ENCODE measurements at places on chromosomes 16 and 17. TPM values are rescaled to one million over a fixed set of nuclear protein-coding genes. Genes with fewer than 3 reads are reported as not detected.

KRTAP3-2 gene
- total RNA-seq, result not detected

PRPSAP1 gene
- 74.3 TPM for total RNA-seq

CD300LF gene
- 0.27 TPM for total RNA-seq

JPH3 gene
- total RNA-seq, result 0.27 TPM

C16orf89 gene
- not detected for total RNA-seq

MT1F gene
- total RNA-seq, result not detected

CHST5 gene
- total RNA-seq, result not detected

- no peak for DNase-seq
- peaks cover 14% of the 10 kb centered on the region for H3K4me1 ChIP-seq
Observed at GRCh38 chr17:38796451-38797157, 2.8 kb downstream of the PIP4K2B start.

- peak overlapping the region; percentile 37 for H3K27ac ChIP-seq
- no peak overlapping the region for H3K4me3 ChIP-seq
- H3K4me1 ChIP-seq, result peaks cover 6% of the 10 kb centered on the region
- H3K27me3 ChIP-seq, result no peaks in the 10 kb centered on the region
Observed at GRCh38 chr16:82197540-82198240, 27.7 kb upstream of the MPHOSPH6 start.

DNA sequence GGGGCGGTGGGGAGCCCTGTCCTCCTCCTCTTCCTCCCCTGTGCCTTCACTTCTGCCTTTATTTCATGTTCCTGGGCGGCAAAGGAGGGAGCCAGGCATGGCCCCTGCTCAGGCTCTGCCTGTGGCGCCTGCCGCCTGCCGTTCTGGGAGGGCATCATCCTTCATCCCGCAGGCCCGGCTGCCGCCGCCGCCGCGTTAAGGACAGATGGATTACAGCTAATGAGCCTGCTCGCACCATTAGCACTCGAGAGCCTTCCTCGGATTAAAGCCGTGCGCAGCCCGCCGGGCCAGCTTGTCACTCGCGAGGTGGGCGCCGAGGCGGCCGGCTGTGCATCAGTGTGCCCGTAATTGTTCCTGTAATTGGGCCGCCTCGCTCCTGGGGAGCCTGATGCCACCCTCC, 127.7 kb upstream of the GSE1 start:
- H3K4me1 ChIP-seq, result no peaks in the 10 kb centered on the region
- no peak for DNase-seq
- H3K4me3 ChIP-seq, result no peak overlapping the region

DNA sequence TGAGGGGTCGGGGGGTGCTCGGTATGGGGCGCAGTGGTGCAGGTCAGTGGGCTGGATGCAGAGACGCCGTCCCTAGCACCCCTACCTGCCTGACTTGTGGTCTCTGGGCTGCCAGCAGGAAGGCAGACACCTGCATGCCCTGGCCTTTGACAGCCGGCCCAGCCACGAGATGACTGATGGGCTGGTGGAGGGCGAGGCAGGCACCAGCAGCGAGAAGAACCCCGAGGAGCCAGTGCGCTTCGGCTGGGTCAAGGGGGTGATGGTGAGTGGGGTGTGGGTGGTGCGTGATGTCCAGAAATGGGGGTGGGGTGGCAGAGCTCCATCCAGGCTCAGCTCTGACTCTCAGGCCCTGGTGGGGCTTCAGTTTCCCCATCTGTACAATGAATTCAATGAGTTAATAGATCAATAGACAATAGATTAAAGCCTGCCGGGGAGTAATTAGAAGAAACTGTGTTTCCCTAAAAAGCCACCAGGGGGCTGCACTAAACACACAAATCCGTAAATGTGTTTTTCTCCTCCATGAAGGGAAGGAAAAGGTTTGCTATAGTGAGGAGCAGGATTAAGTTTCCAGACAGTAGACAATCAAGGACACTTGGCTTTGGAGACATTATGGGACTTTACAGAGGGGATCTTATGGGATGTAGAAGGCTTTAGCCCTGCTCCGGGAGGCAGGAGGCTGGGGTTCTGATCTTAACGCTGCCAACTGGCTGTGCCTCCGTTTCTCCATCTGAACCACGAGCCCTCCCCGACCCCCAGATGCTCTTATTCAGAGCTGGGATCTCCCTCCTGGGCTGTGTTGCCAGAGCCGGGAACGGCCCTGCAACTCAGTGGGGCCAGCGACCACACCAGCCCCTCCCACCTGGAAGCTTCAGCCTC, 2.2 kb downstream of the SLC12A3 start:
- H3K27me3 ChIP-seq, result no peaks in the 10 kb centered on the region
- no peak overlapping the region for H3K4me3 ChIP-seq
- DNase-seq, result no peak
- no peaks in the 10 kb centered on the region for H3K4me1 ChIP-seq

DNA sequence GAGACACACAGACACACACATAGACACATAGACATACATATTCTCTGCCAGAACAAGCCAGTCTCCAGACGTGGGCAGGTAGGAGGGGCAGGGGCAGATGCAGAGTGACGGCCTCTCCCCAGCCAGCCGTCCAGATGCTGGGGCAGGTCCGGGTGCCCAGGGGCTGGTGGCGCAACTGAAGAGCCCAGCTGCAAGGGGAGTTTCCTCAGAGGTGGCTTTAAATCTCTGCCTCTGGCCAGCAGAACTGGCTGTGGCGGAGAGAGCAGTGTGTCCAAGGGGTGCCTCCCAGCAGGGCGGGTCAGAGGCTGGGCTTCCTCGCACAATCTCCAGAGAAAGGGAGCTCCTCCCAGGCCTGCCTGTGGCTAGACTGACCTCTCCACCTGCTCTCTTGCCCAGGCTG, 9.4 kb upstream of the GCGR start:
- no peaks in the 10 kb centered on the region for H3K4me1 ChIP-seq
- no peak for DNase-seq
- H3K27me3 ChIP-seq, result no peaks in the 10 kb centered on the region
- no peaks in the 10 kb centered on the region for H3K36me3 ChIP-seq
- no peak overlapping the region for H3K27ac ChIP-seq

DNA sequence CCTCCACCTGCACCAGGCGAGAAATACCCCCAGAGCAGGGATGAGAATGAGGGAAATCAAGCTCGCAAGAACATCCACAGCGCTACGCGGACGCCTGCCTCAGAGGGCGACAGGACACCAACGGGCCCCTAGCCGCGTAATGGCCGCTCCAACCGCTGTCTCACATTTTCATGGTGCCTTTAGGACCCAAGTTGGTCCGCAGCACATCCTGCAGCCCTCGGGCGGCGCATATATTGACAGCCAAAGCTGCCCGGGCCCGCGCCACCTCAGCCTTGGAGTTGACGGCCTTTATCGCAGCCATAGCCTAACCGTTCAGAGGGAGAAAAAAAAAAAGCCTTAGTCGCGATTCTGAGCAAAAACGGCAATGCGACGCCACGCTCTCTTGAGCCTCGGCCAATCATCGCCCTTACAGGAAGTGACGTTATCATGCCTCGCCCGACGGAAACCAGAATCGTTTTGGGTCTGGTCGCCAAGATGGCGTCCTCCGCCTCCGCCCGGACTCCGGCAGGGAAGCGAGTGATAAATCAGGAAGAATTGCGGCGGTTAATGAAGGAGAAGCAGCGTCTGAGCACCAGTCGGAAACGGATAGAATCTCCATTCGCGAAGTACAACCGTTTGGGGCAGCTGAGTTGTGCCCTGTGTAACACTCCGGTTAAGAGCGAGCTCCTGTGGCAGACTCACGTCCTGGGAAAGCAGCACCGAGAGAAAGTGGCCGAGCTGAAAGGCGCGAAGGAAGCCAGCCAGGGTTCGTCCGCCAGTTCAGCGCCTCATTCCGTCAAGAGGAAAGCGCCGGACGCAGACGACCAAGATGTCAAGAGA, at the start of the genes CCT6B and ZNF830:
CCT6B (minus strand) TSS at position 368 of the 819 bp plus-strand sequence; CDS start at position 301, 67 bp downstream.
ZNF830 (plus strand) TSS at position 448 of the 819 bp plus-strand sequence; CDS start at position 475, 27 bp downstream.
- DNase-seq, result peak; percentile 92
- no peaks in the 10 kb centered on the region for H3K36me3 ChIP-seq
- H3K27me3 ChIP-seq, result no peaks in the 10 kb centered on the region
- peak within 1 kb of the TSS; percentile 96 for H3K27ac ChIP-seq
- peak within 1 kb of the TSS; percentile 92 for H3K4me3 ChIP-seq

DNA sequence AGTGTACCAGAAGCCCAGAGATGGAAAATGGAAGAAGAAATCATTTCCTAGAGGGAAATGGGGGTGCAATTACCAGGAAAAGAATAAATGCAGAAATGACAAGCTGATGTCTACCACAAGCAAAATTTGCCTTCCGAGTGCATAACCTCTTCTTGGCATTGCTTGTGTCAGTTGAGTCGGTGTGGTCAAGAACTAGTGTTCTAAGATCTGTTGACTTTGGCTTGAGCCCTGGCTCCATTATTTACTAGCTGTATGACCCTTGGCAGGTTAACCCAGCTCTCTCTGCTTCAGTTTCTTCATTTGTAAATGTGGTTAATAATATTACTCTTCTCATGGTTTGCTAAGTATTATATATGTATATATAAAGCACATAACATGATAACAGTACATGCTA, 273.0 kb upstream of the IRX5 start:
- H3K4me3 ChIP-seq, result no peak overlapping the region
- DNase-seq, result no peak
- no peak overlapping the region for H3K27ac ChIP-seq

GRCh38 chr17:77688369-77688768, 270.1 kb upstream of the TNRC6C start:
- no peaks in the 10 kb centered on the region for H3K4me1 ChIP-seq
- no peak overlapping the region for H3K4me3 ChIP-seq
- H3K27me3 ChIP-seq, result no peaks in the 10 kb centered on the region
- H3K27ac ChIP-seq, result no peak overlapping the region
- no peaks in the 10 kb centered on the region for H3K36me3 ChIP-seq

GRCh38 chr17:72151565-72152386, 31.0 kb downstream of the SOX9 start:
- H3K27me3 ChIP-seq, result no peaks in the 10 kb centered on the region
- no peaks in the 10 kb centered on the region for H3K4me1 ChIP-seq
- H3K27ac ChIP-seq, result no peak overlapping the region
- no peaks in the 10 kb centered on the region for H3K36me3 ChIP-seq
- no peak for DNase-seq

DNA sequence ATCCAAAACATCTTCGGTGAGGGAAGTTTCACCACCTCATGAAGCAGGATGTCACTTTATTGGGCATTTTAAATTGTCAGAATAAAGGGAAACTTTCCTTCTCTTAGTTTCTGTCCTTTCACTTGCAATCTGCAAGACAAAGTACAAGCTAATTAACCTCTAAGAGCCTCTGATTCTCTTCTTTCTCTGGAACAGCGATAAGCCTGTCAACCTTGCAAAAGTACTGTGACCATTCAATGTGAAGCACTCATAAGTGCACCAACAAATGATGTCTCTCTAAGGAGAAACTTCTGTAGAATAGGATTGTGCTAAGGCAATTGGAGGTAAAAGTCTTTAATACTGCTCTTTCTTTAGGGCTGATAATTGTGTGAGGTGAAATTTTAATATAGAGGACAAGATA, 1622.3 kb downstream of the CDH8 start:
- no peaks in the 10 kb centered on the region for H3K27me3 ChIP-seq
- no peaks in the 10 kb centered on the region for H3K36me3 ChIP-seq
- no peak for DNase-seq

- H3K27ac ChIP-seq, result peak overlapping the region; percentile 41
- H3K27me3 ChIP-seq, result no peaks in the 10 kb centered on the region
- no peak for DNase-seq
- H3K4me3 ChIP-seq, result no peak overlapping the region
- H3K4me1 ChIP-seq, result no peaks in the 10 kb centered on the region
- no peaks in the 10 kb centered on the region for H3K36me3 ChIP-seq
Observed at GRCh38 chr16:84874004-84874435, 54.2 kb downstream of the CRISPLD2 start.

GRCh38 chr16:84514874-84515835, 10.7 kb upstream of the MEAK7 start:
- H3K27me3 ChIP-seq, result no peaks in the 10 kb centered on the region
- H3K4me3 ChIP-seq, result no peak overlapping the region
- H3K4me1 ChIP-seq, result no peaks in the 10 kb centered on the region
- no peak for DNase-seq
- H3K27ac ChIP-seq, result no peak overlapping the region

DNA sequence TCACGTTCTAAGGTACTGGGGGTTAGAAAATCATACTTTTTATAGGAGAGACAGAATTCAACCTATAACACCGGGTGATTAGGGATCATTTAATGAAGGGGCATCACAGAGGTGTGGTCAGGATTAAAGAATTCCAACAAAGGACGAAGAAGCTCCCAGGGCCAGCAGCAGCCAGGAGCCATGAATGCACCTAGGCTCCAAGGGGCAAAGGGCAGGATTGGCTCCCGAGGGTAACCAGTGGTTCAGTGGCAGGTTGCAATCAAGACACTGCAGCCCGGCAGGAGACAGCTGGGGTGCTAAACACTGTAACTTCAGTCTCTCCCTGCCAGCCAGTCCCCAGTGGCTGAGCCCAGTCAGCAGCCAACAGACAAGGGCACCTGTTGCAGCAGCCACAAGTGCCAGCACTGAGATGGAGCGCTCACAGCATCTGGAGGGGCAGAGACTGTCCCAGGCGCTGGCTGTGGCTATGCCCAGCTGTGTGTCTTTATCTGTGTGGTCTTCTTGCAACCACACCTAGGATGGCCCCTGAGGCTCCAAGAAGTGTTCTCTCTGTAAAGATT, 23.9 kb downstream of the DHRS7C start:
- H3K4me3 ChIP-seq, result no peak overlapping the region
- H3K27me3 ChIP-seq, result no peaks in the 10 kb centered on the region
- DNase-seq, result no peak

- H3K27ac ChIP-seq, result peak overlapping the region; percentile 92
- H3K4me1 ChIP-seq, result no peaks in the 10 kb centered on the region
Observed at GRCh38 chr16:29963021-29963743, 1.3 kb downstream of the TMEM219 start.

DNA sequence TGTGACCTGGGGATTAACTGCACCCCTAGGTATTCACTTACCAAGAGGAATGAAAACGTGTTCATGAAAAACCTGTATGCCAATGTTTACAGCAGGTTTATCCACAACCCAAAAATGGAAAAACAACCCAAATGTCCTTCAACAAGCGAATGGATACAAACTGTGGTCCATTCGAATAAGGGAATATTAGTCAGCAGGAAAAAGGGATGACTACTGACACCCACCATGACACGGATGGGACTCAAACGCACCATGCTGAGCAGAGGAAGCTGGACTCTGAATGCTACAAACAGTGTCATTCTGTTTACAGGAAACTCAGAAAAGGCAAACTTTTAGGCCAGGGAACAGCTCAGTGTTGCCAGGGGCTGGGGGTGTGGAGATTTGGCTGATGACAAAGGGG, 4.9 kb downstream of the SLC38A10 start:
- no peak overlapping the region for H3K27ac ChIP-seq
- no peaks in the 10 kb centered on the region for H3K27me3 ChIP-seq
- DNase-seq, result no peak
- no peak overlapping the region for H3K4me3 ChIP-seq

DNA sequence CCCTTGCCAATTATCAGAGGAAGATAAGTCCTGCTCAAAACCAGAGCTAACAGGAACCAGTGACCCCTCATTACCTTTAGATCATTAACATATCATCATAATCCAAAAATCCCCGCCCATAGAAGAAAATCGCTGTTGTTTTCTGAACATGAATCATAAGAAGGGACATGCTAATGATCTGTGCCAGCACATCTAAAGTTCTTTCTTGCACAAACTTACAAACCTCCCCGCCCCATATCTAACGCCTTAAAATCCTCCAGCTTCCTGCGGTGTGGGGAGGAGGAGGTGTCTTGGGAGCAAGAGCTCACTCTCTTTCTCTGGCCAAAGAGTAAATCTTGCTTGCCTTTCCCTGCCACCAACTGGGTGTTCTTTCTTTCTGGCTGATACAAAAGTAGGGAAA, 78.3 kb downstream of the IRX3 start:
- peak; percentile 25 for DNase-seq
- H3K4me1 ChIP-seq, result no peaks in the 10 kb centered on the region
- no peak overlapping the region for H3K4me3 ChIP-seq
- no peak overlapping the region for H3K27ac ChIP-seq

GRCh38 chr17:80086081-80086480, 15.3 kb upstream of the GAA start:
- DNase-seq, result no peak
- H3K27ac ChIP-seq, result no peak overlapping the region
- H3K27me3 ChIP-seq, result no peaks in the 10 kb centered on the region
- H3K4me1 ChIP-seq, result no peaks in the 10 kb centered on the region
